Mesothelial cell of epicardium (in vitro differentiated cells): ENCODE measurements at places on chromosomes 5 and 9. TPM values are rescaled to one million over a fixed set of nuclear protein-coding genes. Genes with fewer than 3 reads are reported as not detected.

DNA sequence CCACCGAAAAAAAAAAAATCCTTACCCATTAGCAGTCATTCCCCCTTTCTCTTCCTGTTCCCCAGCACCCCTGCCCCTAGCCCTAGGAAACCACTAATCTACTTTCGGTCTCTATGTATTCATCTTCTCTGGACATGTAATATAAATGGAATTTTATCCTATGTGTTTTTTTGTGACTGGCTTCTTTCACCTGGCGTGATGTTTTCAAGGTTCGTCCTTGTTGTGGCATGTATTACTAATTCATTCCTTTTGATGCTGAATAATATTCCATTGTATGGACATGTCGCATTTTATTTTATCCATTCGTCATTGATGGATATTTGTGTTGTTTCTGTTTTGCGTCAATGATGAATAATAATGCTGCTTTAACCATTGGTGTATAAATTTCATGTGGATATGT is 42.8 kb upstream of the SH3GL2 start:
- no peak for DNase-seq

DNA sequence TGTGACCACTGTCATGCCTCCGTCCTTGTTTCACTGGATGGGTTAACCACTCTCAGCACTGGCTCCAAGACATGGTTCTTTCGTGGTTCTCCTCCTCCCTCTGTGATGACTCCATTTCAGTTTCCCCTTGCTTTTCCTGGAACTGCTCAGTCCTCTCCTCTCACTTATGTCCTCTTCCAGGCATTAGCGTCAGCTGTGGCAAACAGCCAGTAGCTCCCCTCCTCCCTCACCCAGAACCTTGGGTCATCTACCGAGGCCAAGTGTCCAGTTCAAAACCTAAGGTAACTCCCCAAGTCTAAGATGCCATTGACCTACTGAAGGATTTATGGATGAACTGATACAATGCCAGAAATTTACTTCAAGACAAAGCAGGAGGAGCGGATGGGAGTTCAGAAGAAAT is 9.8 kb upstream of the CORO2A start:
- DNase-seq, result no peak

- no peak for DNase-seq
Measured at GRCh38 chr9:6409811-6410210, 3.2 kb upstream of the UHRF2 start.

DNA sequence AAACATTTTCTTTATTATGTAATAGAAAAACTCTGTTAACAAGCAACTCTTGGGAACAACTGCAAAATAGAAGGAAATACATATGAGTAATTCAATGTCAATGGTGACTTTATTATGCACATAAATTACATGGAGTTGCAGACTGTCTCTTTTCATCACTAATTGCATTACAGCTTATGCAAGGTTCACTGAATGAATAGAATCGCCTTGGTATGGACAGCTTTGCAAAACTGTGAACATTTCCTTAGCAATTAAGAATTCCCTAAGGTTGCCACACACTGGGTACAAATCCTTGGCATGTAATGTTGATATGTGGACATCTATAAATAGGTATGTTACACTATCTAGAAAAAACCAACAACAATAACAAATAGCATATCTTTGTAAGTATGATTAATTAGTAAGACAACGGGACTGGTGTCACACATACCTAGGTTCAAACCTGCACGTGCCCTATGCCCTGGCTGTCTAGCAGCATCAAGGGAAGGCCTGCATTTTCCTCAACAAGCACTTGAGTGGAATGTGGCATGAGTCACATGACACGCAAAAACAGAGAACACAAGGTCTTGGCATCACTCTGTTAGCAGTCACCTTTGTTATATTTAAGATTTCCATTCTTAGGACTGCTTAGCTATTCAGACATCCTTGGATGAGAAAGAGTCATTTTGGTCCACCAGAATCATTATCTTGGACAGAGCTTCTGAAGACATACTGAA is 263.9 kb downstream of the CTNND2 start:
- DNase-seq, result no peak

The AK8 gene
- total RNA-seq, result 1.5 to 2.1 TPM (median 2.0 TPM) in 3 replicates
